ENCODE measurements at places on chromosomes 11 and 22.

GRCh38 chr11:57787920-57788702 is 26.5 kb downstream of the CTNND1 start:
- DNase-seq, result no peak

- peak; percentile 30 for DNase-seq
Measured at GRCh38 chr11:6604081-6604626, 580 bp downstream of the ILK start.

DNA sequence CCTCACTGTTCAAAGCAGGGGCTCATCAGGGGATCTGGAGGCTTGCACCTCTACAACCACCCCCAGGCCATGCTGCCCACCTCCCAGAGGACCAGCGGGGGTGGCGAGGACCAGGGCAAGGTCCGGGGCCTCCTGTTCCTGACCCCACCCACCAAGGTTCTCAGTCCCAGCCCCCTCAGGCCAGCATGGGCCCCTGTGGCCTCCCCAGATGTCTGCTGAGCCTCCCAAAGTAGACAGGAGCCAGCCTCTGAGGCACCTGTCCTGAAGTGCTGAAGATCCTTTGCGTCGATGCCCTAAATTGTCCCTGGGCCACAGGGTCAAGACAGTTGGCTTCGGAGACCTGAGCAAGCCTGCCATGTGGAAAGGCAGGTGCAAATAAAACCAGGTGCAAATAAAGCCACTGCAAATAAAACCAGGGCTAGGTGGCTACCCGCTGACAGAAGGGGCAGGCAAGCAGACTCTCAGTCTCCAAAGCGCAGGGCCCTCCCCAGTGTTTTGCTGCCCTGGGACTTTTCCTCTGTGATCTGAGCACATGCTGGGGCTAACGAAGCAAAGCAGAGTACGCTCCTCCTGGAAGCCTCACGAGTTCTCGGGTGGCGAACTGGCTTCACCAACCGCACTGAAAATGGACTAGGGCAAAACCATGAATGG is 22.4 kb upstream of the ARFGAP3 start:
- no peak for DNase-seq

GRCh38 chr11:78876676-78877075 is 302.0 kb upstream of the NARS2 start:
- DNase-seq, result no peak

GRCh38 chr11:266676-267439 is 11.3 kb upstream of the NLRP6 start:
- peak; percentile 86 for DNase-seq

GRCh38 chr11:125995313-125995712 is 49.5 kb downstream of the VSIG10L2 start:
- no peak for DNase-seq

GRCh38 chr11:70755410-70756158 is 357.3 kb downstream of the CTTN start:
- DNase-seq, result peak; percentile 49

DNA sequence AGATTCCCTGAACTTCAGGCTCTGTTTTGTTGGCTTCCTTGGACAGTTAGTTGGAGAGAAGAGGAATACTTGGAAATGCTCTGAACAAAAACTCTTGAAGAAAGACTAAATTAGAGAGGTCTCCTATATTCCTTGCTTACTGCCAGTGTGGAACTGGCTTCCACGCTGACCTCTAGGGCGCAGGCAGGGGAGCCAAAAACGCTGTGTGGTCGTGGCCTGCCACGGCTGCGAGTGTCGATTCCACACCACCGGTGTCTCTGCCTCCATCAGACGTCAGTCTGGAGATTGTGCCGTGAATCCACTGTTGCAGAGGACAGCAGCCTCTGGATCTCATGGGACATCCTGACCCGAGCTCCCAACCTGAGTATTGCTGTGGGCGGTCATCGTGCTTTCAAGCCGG is 37.5 kb upstream of the RAB1B start:
- no peak for DNase-seq

DNA sequence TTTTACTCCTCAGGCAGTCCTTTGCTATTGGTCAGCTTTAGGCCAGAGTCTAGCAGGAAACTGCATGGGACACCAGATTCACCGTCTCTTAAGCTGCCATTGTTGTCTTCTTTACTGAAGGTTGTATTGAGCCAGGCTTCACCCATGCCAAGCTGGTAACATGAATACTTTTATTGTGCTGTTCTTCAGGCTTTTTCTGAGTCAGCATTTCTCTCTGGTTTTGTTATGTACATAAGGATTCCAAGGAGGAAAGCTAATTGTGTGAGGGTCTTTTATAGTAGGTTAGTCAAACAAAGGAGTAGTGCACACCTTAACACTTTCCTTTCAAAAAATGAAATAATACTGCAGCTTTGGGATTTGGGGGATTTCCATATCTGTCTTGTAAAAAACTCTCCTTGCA is 252.8 kb downstream of the JRKL start:
- DNase-seq, result no peak

- DNase-seq, result no peak
Measured at GRCh38 chr22:30225220-30225927, 21.2 kb downstream of the LIF start.

- no peak for DNase-seq
Measured at GRCh38 chr22:49095366-49095765, 732.3 kb downstream of the BRD1 start.

GRCh38 chr22:32052244-32052643 is 9.2 kb downstream of the SLC5A1 start:
- no peak for DNase-seq

DNA sequence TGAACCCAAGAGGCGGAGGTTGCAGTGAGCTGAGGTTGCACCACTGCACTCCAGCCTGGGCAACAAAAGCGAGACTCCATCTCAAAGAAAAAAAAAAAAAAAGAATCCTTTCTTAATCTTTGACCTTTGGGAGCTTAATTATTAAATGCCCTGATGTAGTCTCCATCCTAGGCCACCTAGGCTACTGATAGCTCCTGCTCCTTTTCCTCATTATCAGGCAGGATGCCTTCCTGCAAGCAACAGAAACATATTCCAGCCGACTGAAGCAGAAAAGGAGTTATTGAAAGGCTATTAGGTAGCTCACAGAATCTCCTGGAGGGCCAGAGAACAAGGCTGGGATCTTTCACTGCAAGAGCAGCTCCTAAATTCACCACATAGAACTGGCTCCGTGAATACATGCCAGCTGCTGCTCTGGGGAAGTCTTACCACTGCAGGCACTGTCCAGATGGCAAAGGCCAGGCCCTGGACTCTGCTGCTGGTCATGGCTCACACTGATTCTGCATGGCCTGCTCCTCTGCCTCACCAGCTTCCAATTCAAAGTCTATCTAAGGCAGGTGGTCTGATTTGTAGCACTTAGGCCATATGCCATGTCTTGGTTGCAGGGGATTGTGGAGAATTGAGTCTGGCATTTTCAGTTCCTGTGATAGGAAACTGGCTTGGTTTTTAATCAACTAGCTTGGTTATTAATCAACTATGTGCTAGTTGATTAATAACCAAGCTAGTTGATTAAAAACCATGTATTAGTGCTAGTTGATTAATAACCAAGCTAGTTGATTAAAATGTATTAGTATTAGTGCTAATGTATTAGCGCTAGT is 26.0 kb upstream of the POLD3 start:
- no peak for DNase-seq

- DNase-seq, result peak; percentile 12
Measured at GRCh38 chr11:129704831-129705230, 110.8 kb upstream of the TMEM45B start.

- DNase-seq, result no peak
Measured at GRCh38 chr22:46464701-46465344, 72.6 kb downstream of the CELSR1 start.
